LHCN-M2 (cell line): ENCODE measurements at places on chromosomes 3 and 15. TPM values are rescaled to one million over a fixed set of nuclear protein-coding genes. Genes with fewer than 3 reads are reported as not detected.
A peak's percentile ranks its signal among the peaks of the same experiment; 100 is the strongest.

- no peak for DNase-seq
These were observed 19.0 kb downstream of the PLS1 start for GRCh38 chr3:142615171-142615570.

- DNase-seq: no peak
These were observed 54.7 kb downstream of the ITPR1 start for GRCh38 chr3:4547799-4548198.

PCSK6 gene
- 0.13 and 0.52 TPM in 2 replicates for total RNA-seq

- DNase-seq: no peak
These were observed 601.0 kb downstream of the TUSC7 start for GRCh38 chr3:117310536-117310935.

GRCh38 chr3:43362183-43362582 is 75.8 kb downstream of the SNRK start:
- DNase-seq: no peak

DUOXA2 gene
- not detected in 2 replicates for total RNA-seq

GRCh38 chr3:149509526-149509925 is 35.0 kb downstream of the TM4SF4 start:
- DNase-seq: no peak

DNA sequence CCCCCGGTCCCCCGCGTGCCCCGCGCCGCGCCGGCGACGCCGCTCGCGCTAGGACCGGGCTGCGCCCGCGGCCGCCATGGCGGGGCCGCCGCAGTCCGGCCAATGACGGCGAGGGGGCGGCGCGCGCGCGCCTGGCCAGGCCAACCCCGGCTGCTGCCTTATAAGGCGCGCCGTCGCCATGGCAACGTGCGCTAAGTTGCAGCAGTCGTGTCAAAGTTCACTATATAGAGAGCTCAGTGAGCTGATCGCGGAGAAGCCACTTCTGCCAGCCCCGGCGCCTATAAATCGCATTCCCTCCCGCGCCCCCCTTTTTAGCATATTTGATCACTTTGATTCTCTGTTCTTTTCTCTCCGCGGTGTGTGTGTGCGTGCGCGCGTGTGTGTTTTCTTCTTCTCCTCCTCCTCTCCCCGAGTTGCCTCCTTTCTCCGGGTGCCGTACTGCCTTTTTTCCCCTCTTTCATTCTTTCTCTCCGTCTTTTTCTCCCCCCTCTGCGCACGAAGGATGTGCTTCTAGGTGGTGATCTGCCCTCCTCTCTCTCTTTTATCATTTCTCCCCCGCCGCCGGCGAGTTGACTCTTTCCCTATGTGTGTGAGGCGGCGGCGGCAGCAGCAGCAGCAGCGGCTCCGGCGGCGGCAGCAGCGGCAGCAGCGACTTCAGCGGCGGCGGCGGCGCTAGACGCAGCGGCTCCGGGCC is at the start of gene NR2F2:
NR2F2 (plus strand) TSS at position 251 of the 694 bp plus-strand sequence. CDS start 1,406 bp downstream, outside the sequence.
- peak; percentile 98 for DNase-seq

DNA sequence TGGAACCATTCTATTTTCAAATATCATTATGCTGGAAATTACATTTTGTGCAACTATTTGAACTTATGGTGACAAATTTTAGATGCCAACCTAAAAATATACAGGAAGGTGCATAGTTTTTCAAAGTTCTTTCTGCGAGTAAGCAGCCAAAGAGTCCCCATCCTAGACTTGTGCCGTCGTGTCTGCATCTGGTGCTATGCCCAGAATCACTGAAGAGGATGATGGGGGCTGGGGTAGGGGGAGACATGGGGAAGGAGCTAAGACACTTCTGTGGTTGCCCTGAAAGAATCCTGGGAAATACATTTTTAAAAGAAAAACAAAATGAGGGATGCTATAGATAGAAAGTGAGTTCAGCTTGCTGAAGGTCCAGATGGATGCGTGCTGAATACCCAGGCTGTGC is 21.2 kb upstream of the FAM81A start:
- no peak for DNase-seq

- DNase-seq: peak; percentile 29
These were observed 22.4 kb downstream of the LZTFL1 start for GRCh38 chr3:45819543-45819942.

GRCh38 chr3:41600616-41601015 is 361.3 kb downstream of the ULK4 start:
- DNase-seq: peak; percentile 14

DNA sequence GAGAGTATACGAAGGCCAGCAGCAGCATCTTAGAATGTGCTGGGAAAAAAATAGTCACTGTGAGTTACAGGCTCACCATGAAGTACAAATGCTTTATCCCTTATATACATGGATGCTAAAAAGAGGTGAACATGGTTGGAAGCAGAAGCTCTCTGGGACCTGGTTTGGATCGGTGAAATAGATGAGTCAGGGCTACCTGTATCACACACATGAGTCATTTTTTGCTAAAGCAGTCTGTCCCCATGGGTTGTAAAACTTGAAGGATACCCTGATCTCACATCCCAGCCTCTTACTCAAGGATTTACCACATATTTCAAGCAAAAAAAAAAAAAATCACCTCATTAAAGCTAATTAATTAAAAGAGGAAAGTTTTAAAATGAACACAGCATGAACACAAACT is 6.9 kb upstream of the SERPINI2 start:
- no peak for DNase-seq
